Activated CD4-positive, alpha-beta T cell treated with anti-CD3 and anti-CD28 coated beads, Interleukin-2, Interleukin-6, amounts not matched to agents 100 ng/mL and 50 ng/mL, durations not matched to agents 16 hours and 8 hours (primary cell): ENCODE measurements at places on chromosomes 5 and 9.
A peak's percentile ranks its signal among the peaks of the same experiment; 100 is the strongest.

DNA sequence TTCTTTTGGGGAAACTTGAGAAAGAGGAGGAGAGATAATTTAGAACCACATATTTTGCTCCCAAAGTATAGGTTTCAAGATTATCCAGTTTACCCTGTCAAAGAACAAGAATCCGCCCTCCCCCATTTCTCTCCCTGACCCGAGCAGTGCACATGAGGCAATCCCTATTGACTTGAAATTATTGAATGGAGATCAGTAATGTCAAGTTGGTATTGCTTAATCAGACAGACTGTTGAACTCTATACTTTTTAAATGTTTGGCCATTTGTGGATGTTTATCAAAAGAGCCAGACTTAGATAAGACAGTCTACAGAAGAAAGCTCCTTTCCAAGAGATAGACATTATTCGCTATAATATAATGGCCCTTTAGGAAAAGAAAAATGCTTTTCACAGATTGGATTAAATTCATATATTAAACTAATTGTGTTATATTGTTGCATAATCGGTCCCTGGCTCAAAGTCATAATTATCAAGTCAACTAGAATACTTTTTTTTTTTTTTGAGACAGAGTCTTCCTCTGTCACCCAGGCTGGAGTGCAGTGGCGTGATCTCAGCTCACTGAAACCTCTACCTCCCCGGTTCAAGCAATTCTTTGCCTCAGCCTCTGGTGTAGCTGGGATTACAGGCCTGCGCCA is 5.3 kb downstream of the SLC25A25 start:
- no peak for DNase-seq

- DNase-seq = no peak
Measured at GRCh38 chr5:34501016-34501415, 155.1 kb upstream of the RAI14 start.

DNA sequence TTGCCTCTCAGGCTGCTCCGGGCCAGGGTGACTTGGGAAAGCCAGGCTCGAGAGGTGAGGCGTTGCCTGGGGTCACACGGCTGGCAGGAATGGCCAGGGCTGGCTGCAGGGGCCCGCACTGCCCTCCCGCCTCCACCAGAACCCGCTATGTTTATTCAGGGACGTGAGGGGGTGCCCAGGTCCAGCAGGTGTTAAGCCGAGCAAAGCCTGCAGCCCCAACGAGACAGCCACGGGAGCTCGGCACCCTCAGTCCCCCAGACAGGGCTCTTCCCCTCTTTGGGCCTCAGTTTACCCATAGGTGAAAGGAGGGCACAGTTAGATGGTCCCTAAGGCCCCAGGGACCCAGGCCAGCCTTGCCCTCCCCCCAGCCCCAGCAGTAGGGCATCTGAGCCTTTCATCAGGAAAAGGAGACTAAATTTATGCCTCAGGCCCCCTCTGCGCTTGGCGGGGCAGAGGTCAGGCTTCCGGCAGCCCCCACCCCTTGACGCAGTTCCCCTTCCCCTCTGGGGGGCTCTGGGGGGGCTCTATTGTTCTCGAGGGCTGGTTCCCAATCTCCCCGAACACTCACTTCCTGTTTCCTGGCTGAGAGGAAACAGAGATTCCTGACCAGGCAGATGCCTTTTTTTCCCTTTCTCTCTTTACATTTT is 7.1 kb upstream of the EGFL7 start:
- DNase-seq = no peak

- no peak for DNase-seq
Measured at GRCh38 chr9:78856781-78857180, 559.9 kb downstream of the PSAT1 start.

GRCh38 chr9:110543631-110544051 is 35.9 kb downstream of the SVEP1 start:
- no peak for DNase-seq

- no peak for DNase-seq
Measured at GRCh38 chr5:171808453-171808852, 22.8 kb downstream of the SMIM23 start.

- no peak for DNase-seq
Measured at GRCh38 chr5:142722146-142722545, 36.3 kb upstream of the FGF1 start.

- no peak for DNase-seq
Measured at GRCh38 chr5:19058216-19058615, 929.8 kb downstream of the CDH18 start.

- DNase-seq = no peak
Measured at GRCh38 chr9:88672874-88673689, 138.1 kb downstream of the NXNL2 start.

DNA sequence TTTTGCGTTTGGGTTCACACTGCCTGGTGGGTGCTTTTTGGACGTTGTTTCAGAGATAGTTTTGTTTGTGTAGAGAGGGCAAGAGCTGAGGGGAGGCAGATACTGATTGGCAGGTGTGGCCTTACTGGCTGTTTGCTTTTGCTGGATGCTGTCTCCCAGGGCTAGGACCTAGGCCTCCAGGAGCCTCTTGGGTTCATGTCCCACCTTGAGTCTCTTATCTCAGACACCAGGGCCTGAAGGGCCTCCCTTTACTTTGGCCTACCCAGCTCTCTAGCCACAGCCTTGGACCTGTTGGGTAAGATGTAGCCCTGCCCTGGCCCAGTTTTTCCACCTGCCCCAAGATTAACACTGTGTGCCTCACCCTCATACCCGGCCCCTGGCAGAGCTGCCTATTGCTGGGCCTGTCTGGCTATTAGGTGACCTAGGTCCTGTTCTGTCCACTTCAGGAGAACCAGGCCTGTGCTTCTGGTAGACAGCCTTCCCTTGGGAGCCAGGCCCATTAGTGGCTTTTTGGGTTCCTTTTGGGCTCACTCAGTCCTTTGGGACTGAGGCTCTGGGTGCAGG is 13.4 kb downstream of the PTPA start:
- DNase-seq = no peak

DNA sequence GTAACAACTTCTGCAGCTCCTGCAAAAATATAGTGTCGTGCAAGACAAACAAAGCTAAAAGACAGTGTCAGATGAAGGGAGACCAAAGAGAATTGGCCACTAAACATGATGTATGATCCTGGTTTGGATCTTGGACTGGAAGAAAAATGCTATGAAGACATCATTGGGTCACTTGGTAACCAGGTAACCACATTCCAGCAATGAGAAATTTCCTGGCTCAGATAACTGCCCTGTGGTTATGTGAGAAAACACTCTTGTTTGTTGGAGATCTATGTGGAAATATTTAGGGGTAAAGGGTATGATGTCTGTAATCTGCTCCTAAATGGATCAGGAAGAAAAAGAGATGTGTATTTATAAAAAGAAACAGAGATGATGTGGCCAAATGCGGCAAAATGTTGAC is 45.5 kb upstream of the ANKRD33B start:
- DNase-seq = no peak

DNA sequence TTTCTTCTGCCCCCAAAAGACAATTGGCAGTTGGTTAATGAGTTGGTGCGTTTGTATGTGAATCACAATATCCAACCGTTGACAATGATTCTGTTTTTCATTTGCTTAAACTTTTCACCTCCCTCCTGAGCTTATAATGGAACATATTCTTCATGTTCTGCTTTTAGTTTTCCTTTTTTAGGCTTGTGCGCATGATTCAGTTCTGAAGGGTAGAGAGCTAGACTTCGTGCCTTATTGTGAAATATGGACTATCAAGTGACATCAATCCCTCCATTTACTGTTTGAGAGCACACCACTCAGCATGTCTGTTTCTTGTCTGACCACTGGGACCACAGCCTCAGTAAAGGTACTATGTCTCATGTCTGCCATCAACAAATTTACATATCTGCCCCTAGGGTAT is 30.5 kb upstream of the LPAR1 start:
- DNase-seq = no peak

GRCh38 chr5:2773327-2773726 is 21.9 kb upstream of the IRX2 start:
- DNase-seq = no peak

- DNase-seq = no peak
Measured at GRCh38 chr9:64128572-64128971, 1156.4 kb downstream of the FOXD4L5 start.

DNA sequence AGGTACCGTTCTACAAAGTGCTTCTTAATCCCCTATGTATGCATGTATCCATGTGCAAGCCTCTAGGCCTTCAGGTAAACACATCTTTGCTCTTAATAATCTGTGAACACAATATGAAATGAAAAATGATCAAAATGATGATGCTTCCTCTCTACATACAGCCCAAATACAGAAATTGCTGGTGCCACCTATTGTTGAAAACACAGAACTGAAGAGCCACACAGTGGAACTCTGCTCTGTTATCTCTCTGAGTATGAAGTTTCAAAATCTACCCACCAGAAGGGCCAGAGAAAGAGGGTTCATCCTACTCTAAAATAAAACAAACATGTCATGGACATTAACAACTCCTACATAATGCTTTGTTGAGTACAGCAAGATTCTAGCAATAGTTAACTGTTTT is 71.3 kb downstream of the GLIS3 start:
- DNase-seq = peak; percentile 17

- peak; percentile 16 for DNase-seq
Measured at GRCh38 chr5:143134900-143135299, 268.6 kb downstream of the NR3C1 start.

- DNase-seq = no peak
Measured at GRCh38 chr5:164748861-164749260, 1243.4 kb downstream of the MAT2B start.

- peak; percentile 41 for DNase-seq
Measured at GRCh38 chr5:64634997-64635686, 55.2 kb upstream of the SHISAL2B start.

DNA sequence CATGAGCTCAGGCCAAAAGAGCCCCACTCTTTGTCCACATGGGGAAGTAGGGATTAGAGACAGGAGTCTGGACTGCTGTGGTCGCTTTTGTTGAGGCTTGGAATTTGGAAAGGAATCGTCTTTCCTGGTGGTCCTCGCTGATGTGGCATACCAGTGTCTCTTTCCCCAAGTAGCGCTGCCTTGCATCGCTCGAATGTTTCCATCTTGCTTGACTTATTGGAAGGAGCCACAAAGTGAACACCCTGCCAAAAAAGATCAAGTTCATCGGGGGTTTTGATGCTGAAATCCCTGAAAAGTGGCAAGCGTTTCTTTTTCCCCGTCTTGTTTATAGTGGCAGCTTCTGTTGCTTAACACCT is 161.3 kb downstream of the MACROH2A1 start:
- DNase-seq = no peak

DNA sequence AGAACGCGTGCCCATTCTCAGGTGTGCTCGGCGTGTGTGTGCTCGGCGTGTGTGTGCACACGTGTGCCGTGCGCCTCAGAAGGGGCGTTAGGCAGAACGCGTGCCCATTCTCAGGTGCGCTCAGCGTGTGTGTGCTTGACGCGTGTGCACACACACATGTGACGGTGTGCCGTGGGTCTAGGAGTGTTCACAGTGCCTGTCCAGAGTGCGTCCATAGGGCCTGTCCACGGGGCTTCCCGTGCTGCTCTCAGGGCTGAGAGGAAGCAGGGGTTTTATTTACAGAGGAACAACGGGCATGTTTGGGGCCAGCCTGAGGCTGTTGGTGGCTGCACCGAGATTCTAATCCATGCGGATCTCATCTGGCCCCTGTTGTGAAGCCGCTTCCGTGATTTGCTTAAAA is 14.2 kb upstream of the AHRR start:
- no peak for DNase-seq

DNA sequence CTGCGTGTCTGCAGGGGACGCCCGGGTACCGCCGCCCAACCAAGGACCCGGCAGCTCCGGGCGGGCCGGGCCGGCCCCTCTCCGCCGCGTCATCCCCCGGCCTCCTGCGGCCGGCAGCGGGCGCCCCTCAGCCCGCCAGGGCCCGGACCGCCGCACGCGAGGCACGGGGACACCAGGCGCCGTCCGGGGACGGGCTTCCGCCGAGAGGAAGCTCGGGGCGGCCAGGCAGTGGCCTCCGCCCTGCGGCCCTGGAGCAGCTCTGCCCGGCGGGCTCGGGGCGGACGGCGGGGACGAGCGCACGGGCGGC is 373 bp downstream of the FBXW5 start:
- DNase-seq = no peak

GRCh38 chr5:136905571-136905970 is 540.2 kb upstream of the TRPC7 start:
- DNase-seq = no peak

DNA sequence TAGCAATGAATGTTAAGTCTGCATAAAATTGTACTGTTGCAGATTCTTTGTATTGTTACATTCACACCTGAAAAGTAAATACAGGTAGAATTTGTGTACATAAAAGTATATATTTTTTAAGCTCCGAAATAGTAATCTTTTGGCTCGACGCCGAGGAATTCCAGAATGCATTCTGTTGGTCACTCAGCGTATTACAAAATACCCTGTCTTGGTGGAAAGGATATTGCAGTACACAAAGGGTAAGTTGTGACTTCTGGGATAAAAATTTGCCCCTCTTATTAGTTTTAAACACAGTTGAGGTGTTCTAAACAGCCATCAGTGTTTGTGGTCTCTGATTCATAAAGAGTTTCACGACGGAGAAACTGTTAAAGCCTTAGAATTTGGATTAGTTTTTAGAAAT is 257.6 kb downstream of the ARHGEF28 start:
- no peak for DNase-seq

DNA sequence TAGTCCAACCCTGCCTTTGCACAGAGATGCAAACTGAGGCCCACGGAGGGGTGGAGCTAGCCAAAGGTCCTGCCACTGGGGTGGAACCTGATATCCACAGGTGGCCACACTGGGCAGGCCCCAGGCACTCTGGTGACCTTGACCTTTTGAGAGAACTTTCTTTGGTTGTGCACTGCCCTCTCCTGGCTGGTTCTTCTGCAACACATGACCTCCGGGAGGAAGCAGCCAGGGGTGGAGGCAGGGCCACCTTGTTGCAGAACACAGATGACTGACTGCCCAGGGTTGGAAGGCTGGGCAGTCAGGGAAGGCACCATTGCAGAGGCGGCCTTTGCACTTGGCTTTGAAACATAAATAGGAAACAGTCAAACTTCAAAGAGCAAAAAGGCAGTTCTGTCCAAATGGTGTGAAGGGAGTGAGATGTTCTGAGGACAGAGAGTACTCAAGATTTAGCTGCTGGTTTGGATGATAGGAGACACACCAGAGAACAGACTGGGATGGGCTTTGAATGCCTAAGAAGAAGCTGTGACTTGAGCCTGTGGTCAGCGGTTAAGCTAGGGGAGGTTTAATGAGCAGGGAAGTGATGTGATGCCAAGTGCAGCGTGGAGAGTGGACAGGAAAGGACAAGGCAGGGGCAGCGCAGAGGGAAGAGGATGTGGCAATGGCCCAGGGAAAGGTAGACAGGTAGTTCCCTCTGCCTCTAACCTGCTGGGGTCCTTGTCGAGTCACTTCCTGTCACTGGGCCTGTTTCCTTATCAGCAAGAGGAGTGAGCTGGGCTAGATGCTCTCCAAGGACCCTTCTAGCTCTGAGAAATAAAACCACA is 6.8 kb upstream of the TCOF1 start:
- DNase-seq = peak; percentile 66

DNA sequence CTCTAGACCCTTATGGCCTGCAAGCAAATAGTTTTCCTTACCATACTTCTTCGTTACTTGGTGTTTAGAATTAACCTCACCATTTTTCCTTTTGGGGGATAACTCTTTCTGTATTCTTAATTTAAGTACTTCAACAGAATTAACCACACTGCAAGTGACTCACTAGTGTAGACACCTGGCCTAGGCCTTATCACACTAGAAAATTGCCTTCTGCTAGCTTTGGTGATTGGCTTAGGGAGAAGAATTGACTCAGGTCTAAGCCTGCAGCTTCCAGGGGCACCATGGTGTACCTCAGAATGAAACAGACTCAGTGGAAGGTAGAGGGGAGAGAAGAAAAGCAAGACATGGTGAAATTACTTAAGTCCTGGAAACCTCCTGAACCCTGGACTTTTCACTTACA is 112.8 kb upstream of the HMHB1 start:
- DNase-seq = peak; percentile 77

- no peak for DNase-seq
Measured at GRCh38 chr5:155089643-155090042, 76.1 kb downstream of the KIF4B start.

- no peak for DNase-seq
Measured at GRCh38 chr5:543351-543750, 19.1 kb upstream of the SLC9A3 start.
